ENCODE measurements at places on chromosomes 11 and 22.

DNA sequence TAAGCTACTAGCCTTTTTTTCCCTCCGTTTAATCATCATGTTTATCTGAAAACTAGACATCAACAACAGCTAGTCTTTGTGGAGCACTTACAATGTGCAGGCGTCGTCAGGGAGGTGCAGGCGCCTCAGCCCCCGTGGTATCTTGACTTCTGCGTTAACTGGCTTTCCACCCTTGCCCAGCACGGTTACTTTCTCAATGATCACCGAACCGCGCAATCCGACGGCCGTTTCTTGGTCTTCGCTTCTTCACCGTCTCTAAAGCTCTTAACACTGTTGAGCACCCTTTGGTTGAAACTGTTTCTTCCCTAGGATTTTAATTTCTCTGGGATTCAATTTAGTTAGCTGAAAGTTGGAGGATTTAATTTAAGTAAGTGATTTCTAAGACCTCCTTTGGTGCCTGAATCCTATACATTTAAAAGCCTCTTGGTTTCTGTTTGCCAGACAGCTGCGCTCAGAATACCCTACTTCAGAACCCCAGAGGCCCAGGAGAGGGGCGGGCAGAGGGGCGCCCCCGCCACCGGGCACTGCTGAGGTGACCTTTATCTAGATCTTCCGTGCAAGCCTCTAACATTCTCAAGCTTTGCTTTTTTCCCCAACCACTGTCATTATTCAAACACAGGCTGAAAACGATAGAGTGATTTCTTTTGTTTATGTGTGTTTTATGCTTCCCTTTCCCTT lies 18.0 kb upstream of the TMEM218 start:
- DNase-seq: no peak

GRCh38 chr22:20864186-20864908 lies 5.5 kb downstream of the SNAP29 start:
- no peak for DNase-seq

DNA sequence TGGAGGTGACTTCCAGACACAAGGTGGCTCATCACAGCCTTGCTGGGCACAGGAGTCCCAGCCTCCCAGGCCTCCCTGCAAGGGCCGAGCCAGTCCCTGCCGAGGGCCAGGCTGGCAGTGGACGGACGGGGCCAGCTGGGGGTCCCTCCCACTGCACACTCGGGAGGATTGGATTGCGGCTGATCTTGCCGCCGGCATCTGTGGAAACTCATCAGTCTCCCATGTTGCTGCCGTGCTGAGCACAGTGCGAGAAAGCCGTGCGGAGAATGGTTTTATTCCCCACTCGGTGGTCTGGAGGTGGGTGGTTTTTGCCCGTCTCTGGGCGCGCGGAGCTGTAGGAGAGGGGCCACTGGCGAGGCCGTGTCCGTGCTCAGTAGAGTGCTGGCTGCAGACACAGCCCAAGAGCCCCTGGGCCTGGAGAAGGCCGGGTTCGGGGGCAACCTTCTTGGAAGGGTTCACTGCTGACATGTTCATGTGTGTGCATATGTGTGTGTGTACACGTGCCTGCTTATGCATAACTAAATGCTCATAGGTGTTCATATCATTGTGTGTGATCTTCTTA lies 1246.4 kb downstream of the BRD1 start:
- DNase-seq: no peak

GRCh38 chr11:131481303-131481702 lies 110.9 kb downstream of the NTM start:
- DNase-seq: no peak

- DNase-seq: no peak
Measured at GRCh38 chr11:88345408-88345807, 7.9 kb upstream of the CTSC start.

GRCh38 chr11:116465056-116465455 lies 307.7 kb downstream of the BUD13 start:
- no peak for DNase-seq

GRCh38 chr11:124602193-124602592 lies 9.0 kb upstream of the PANX3 start:
- DNase-seq: no peak

GRCh38 chr11:34640050-34640923 lies 19.4 kb downstream of the EHF start:
- DNase-seq: no peak

- peak; percentile 78 for DNase-seq
Measured at GRCh38 chr11:117823946-117824420, 561 bp downstream of the FXYD2 start.

DNA sequence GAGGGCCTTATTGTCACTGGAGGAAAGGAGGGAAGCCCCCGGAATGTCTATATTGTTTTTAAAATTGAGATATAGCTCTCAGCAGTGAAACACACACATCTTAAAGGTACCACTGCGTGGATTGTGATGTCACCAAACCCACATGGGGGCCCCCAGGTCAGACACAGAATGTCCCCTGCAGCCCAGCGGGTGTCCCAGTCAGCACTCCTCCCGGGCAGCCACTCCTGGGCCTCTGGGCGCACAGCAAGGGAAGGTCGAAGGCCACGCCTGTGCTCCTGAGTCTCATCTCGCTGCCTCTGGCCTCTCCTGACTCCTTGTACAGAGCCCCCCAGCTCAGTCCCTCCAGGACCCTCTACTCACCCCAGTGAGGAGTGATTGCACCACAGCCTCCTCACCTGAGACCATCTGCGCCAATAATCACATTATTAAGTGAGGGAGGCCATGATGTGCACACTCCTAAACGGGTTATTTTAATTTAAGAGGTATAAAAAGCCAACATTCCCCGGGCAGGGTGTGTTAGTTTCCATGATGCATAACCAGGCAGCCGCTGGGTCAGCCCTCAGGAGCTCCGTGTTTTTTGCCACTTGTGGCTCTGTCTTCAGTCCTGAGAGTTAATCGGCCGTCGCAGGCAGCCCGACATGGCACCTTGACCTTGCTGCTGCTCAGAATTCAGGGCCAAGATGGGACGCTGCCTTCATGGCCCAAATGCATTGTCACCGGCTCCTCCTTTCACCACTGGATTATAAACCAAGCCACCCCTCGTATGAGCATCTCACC lies 1089.3 kb downstream of the BRD1 start:
- no peak for DNase-seq

- DNase-seq: no peak
Measured at GRCh38 chr11:62534779-62535545, 11.6 kb downstream of the AHNAK start.

DNA sequence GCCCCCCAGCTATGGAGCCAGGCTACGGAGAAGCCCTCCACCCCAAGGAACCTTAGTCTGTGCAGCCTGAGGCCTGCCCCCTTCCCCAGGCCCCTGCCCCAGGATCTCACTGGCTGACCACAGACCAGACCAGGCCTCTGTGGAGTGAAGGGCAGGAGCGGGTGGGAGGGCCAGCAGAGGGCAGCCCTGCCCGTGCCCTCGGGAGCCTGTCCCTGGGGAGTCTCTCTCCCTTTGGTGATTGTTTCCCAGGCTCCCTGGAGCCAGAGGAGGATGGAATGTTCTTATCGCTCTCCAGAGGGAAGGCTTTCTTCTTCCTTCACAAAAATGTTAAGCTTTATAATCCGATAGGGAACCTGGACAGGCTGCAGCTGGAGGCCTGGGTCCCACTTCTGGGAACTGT lies 455.3 kb downstream of the SOX6 start:
- no peak for DNase-seq

DNA sequence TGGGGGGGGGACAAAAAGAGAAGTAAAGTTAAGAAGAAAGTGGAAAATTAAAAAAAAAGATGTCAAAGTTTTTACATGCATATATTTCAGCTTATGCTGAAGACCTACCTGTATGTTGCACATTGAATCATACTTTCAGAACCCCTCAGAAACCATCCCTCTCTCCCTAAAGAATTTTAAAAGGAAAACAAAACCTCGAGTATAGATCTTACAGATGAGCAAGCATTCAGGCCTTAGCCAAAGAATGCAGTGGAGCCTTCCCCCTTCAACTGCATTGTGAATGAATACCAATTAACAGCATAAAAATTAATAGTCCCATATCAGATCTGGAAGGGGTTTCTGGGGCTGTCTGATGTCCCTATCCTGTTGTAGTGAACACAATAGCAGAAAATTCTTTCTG lies 16.3 kb downstream of the KDELR3 start:
- DNase-seq: no peak

DNA sequence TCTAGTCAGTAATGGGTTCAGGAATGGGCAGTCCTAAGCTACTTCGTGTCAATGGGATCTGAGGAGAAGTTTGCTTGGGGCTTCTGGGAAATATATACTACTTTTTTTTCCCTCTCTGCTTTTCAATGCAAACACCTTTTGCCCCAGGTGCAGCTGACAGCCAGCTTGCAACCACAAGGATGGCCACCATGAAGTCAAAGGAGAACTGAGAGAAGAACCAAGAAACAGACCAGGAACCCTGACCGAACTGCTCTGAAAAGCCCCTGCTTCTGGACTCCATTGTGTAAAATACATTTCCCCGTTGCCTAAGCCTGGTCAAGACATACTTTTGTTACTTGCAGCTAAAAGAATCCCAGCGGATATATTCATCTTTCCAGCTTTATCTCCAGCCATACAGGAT lies 20.1 kb upstream of the CD44 start:
- DNase-seq: no peak

GRCh38 chr11:119641983-119642745 lies 86.8 kb downstream of the NECTIN1 start:
- DNase-seq: no peak

DNA sequence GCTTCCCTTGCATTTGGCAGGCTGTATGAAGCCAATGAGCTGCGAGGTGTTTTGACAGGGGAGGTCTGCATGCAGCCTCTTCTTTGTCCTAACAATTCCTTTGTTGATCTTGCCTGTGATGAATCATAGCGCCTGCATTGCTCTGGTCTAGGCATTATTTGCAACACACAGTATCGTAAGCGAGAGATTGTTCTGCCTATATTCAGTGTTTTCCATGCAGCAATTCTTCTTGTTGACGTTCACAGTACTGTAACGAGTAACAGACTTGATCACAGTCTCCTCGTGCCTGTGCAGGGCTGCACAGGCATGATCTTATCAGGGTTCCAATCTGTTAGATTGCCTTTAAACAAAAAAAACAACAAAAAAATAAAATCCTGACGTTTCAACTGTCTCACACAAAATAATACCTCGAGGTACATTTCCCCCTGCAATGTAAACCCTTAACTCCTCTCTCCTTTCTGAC lies 13.9 kb upstream of the ADSL start:
- no peak for DNase-seq

DNA sequence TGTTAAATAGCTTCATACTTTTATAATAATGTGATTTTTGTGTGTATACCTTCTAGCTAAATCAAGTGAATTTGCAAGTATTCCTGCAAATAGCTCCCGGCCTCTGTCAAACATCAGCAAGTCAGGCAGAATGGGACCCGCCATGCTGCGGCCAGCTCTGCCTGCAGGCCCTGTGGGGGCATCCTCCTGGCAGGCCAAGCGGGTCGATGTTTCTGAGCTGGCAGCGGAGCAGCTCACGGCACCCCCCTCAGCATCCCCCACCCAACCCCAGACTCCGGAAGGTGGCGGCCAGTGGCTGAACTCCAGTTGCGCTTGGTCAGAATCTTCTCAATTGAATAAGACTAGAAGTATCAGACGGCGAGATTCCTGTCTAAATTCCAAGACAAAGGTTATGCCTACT lies 19.3 kb downstream of the GTSE1 start:
- DNase-seq: no peak

- DNase-seq: no peak
Measured at GRCh38 chr11:107118025-107118720, 99.9 kb upstream of the GUCY1A2 start.

GRCh38 chr11:71240865-71241691 lies 11.3 kb downstream of the SHANK2 start:
- DNase-seq: no peak

GRCh38 chr11:68146010-68146540 lies 24.9 kb upstream of the CHKA start:
- no peak for DNase-seq

DNA sequence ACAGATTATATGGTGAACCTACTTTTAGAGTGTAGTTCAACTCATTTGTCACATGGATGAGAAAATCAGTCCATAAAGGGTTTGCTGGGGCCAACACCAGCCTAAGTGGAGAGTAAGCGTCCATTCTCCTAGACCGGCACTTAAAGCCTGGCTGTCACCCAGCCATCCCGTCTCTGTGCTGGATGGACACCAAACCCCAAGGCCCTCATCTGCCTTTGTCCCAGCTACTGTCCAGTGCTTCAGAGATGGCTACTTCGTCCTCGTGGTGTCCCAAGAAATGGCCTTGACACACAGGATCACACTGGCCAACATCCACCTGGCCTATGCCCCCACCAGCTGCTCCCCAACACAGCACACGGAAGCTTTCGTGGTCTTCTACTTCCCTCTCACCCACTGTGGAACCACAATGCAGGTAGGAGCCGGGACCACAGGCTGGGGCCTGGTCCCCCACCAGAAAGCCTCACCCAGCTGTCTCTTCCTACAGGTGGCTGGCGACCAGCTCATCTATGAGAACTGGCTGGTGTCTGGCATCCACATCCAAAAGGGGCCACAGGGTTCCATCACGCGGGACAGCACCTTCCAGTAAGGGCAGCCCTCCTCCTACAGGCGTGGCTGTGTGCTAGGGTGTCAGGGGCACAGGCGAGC lies 3.5 kb downstream of the ZP1 start:
- DNase-seq: peak; percentile 91

- no peak for DNase-seq
Measured at GRCh38 chr22:29700900-29701154, 19.0 kb upstream of the CABP7 start.

- DNase-seq: peak; percentile 23
Measured at GRCh38 chr11:73321604-73322381, 13.7 kb downstream of the ARHGEF17 start.

- DNase-seq: no peak
Measured at GRCh38 chr22:41915035-41915785, at the start of gene SHISA8. Gene SHISA8, minus strand, starts transcription at chr22:41915074. Its CDS starts 407 bp downstream, at chr22:41914667.

DNA sequence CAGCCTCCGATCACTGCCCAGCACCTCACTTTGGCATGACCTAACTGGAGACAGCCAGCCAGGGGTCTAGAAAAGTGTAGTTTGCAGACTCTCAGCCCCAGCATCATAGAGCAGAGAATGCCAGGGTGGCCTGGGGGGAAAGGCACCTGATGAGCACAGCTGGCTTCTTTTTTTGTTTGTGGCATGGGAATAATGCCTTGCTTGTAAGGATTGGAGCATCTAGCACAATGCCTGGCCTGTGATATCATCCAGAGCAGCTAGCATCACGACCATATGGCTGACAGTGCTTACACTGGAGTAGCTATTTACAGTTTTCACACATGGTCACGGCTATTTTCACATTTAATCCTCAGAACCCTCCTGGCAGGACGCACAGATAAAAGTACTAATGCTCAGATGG lies 594.8 kb upstream of the B3GAT1 start:
- DNase-seq: no peak

DNA sequence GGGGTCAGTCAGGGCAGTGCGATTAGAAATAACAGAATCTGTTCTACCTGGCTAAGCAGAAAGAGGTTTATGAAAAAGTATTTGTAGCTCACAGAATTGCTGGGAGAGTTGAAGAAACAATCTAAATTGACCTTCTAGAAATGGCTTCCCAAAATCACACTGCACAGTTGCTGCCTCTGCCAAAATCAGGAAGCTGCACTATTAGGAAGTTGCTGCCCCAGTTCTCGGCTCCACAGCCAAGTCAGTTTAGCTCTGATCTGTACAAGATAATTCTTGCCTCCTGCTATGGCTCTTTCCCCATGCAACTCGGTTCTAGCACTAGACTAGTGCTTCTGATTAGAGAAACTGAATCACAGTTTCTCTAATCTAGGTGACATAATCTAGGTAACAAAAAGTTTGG lies 16.0 kb upstream of the CCDC90B start:
- DNase-seq: no peak

- peak; percentile 46 for DNase-seq
Measured at GRCh38 chr11:19664886-19665548, 47.6 kb upstream of the NAV2 start.
